ENCODE measurements at places on chromosomes 11 and 22.

GRCh38 chr22:26718905-26719304 lies 61.5 kb downstream of the MIAT start:
- no peak for DNase-seq

GRCh38 chr11:10728789-10729472 lies 22.1 kb upstream of the CTR9 start:
- DNase-seq, result no peak

- DNase-seq, result no peak
Observed at GRCh38 chr11:77371646-77372045, 70.2 kb upstream of the GDPD4 start.

DNA sequence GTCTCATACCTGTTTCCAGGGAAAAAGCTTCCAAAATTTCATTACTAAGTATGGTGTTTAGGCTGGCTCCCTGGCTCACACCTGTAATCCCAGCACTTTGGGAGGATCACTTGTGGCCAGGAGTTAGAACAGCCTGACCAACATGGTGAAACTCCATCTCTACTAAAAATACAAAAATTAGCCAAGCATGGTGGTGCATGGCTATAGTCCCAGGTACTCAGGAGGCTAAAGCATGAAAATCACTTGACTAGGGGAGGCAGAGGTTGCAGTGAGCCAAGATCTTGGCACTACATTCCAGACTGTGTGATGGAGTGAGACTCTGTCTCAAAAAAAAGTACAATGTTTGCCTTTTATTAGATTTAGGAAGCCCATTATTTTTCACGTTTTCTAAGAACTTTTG lies 331.5 kb upstream of the CCDC90B start:
- no peak for DNase-seq

DNA sequence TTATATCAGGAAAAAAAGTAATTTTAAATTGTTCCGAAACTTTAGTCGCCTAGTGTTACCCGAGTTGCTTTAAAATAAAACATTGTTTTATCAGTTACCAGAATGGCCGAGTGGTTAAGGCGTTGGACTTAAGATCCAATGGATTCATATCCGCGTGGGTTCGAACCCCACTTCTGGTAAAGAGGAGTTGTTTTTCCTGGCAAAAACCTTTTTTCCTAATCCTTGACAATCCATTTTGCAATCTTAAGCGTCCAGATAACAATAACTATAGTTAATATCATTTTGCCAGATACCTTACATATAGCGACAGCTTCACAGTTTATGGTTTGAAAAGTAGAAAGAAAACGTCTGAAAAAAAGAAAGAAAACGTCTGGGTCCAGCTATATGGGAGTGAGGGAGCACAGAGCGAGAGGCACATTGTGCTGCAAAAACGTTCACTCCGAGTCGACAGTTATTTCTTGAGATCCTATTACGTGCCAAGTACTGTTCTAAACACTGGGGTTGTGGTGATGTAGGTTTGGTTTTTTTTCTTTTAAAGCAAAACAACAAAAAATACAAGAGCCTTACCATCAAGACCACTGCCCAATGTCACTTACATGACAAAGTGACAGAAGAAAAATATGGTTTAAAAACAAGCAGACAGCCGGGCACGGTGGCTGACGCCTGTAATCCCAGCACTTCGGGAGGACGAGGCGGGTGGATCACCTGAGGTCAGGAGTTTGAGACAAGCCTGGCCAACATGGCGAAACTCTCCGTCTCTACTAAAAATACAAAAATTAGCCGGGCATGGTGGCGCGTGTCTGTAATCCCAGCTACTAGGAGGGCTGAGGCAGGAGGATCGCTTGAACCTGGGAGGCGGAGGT lies 40.6 kb downstream of the OR4D9 start:
- DNase-seq, result no peak

DNA sequence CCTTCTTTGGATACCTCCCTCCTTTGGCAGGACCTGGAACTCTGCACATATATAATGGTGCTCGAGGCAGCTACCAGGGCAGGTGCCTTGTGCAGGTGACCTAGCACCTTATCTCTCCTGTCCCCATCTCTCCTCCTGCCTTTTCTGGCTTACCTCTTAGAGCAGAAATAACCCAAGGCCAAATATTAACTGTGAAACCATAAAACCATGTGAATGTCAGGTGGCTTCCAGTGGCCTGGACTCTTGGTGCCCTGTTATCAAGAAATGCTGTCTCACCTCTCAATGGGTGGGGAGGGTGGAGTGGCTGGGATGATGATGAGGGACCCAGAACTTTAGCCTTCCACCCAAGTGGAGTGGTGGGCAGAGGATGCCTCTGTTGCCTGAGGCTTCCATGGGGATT lies 42.9 kb downstream of the YWHAH start:
- DNase-seq, result no peak

DNA sequence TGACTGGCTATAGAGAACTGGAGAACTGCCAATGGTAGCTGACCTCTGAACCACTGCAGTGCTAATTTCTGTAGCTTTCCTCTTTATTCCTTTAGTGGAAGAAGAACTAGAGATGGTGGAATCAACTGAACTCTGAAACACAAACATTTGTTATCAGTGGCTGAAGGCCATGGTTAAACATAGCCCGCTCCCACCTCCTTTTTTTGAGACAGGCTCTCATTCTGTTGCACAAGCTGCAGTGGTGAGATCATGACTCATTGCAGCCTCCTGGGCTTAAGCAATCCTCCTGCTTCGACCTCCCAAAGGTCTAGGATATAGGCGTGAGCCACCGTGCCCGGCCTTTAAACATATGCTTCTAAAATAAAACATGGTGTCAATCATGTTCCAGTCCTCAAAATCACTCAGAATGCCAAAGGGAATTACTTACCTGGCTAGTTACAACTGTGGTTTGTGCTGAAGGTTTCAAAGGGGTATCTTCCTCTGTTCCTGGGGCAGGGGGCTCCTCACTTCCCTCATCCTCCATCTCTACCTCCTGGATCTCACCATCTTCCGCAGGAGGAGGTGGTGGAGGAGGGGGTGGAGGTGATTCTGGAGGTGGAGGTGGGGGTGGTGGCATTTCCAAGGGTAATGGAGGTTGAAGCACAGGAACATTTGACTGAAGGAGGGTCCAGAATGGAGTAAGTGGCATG lies 9.0 kb upstream of the AGBL2 start:
- DNase-seq, result no peak

GRCh38 chr11:3227568-3228444 lies 4.4 kb downstream of the MRGPRE start:
- DNase-seq, result no peak
